ENCODE measurements at places on chromosomes 6 and 20.
A peak's percentile ranks its signal among the peaks of the same experiment; 100 is the strongest.

- no peak for DNase-seq
These were observed 210.4 kb downstream of the KCNQ5 start for GRCh38 chr6:72832271-72832670.

GRCh38 chr20:20989081-20989480 lies 117.1 kb downstream of the LINC00237 start:
- DNase-seq, result no peak

- DNase-seq, result no peak
These were observed 91.0 kb downstream of the EYA2 start for GRCh38 chr20:46985671-46986070.

- peak; percentile 75 for DNase-seq
These were observed 78.5 kb downstream of the CBFA2T2 start for GRCh38 chr20:33568378-33568777.

DNA sequence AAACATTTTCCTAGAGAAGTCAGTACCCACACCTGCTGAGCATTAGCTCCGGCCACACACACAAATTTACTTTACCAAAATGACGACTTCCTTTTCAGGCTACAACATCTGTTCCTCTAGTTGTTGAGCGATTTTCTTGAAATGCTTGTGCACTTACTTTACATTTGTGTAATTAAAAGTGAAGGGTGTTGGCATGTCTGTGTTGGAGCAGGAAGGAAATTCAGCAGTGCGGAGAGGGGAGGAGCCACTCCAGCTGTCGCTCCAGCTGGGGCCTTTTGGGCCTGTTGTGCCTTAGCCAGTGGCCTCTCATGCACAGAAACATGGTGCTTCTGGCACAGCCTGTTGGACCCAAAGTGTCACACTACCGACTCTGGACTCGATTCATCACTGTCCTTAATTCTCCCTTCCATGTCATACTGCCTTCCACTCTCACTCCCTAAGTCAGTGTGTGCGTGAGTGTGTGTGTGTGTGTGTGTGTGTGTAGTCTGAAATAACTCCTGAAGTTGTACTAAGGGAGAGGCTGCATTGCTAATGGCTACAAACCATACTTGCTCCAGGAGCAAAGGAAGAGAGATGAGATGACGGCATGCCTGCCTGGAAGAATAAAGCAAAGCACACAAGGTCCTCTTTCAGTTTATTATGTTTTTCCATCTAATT lies 191.8 kb upstream of the ARG1 start:
- no peak for DNase-seq

DNA sequence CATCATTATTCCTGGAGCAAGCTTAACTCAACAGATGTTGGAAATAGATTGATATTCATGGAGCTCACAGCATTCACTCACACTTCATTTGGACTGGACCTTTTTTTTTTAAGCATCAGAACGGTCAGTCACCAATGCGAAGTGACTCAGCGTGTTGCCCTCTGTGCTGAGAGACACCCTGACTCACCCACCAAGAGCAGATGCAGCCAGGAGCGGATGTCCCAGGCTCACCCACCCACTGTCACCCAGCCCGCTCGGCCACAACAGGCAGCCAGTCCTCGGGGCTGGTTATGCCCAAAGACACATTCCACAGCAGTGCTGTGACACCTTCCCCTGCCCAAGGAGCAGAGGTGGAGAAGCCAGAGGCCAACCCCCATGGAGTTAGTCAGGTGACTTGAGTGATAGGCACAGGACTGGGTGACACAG lies 15.7 kb downstream of the RNASET2 start:
- DNase-seq, result no peak

- no peak for DNase-seq
These were observed 7.7 kb downstream of the CSTF1 start for GRCh38 chr20:56400001-56400640.

GRCh38 chr6:52834481-52834880 lies 6.1 kb downstream of the GSTA5 start:
- DNase-seq, result no peak

GRCh38 chr6:1179571-1180459 lies 132.1 kb upstream of the FOXQ1 start:
- DNase-seq, result no peak

- no peak for DNase-seq
These were observed 47.1 kb upstream of the CD83 start for GRCh38 chr6:14070457-14070856.

DNA sequence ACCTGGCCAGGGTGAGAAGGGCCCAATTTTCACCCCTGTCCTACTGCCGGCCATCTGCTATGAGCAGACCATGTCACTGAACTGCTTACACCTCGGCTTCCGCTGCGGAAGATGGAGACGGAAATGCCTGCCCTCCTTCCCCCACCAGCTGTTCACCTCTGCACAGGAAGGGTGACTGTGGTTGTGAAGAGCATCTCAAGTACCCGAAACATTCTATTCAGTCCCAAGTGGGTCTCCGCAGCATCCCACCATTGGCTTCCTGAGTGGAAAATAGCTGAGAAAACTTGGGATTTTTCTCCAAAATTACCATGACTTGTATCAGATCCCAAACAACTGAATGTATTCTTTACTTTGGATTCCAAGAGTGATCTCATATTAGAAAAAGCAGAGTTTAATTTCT lies 16.1 kb downstream of the DOK5 start:
- no peak for DNase-seq

GRCh38 chr6:7630792-7631191 lies 40.8 kb downstream of the SNRNP48 start:
- no peak for DNase-seq

- DNase-seq, result no peak
These were observed 277.5 kb downstream of the PTPRK start for GRCh38 chr6:128242765-128243403.

- DNase-seq, result no peak
These were observed 43.4 kb downstream of the HLA-C start for GRCh38 chr6:31228476-31228875.

DNA sequence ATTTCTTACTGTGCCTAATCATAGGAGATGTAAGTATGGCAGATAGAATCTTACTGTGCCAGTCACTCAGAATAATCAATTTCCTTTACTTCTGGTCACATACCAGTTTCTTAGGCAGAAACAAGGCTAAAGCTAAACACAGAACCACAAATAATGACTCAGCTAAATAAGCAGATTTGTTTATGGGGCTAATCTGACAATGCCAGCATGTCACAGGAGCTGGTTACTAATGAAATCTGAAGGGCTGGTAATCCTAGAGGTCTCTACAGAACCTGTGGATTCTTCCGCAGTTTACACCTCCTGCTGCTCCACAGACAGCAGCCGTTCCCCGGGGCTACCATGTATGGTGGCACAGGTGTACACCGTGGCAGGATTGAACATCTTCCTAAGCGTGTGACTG lies 80.8 kb downstream of the LYRM4 start:
- DNase-seq, result no peak

- no peak for DNase-seq
These were observed 6.4 kb downstream of the CCND3 start for GRCh38 chr6:41935193-41935574.

- DNase-seq, result peak; percentile 29
These were observed 2.7 kb downstream of the BCAS1 start for GRCh38 chr20:54067606-54068174.

- no peak for DNase-seq
These were observed 17.6 kb downstream of the BHLHE23 start for GRCh38 chr20:62989201-62989601.

DNA sequence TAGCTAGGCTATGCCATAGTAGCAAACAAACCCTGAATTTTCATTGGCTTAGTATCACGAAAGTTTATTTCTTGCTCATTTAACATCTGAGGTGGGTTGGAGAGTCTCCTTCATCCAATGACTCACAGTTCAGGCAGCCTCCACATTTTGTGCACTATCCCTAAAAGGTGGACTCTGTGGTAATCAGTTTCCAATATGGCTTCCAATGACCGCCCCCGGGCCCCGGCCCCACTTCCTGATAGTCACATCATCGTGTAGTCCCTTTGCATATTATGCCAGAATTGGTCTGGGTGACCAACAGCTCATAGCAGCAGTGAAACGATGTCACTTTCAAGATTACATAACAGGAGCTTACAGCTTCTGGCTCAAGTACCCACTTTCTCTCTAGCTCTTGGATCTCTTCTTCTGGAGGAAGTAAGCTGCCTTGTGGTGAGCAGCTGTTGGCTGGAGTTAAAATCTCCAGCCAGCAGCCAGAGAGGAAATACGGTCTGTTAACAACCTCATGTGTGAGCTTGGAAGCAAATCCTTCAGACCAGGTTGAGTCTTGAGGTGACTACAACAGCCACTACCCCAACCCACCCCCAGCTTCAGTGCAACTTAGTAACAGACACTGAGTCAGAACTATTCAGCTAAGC lies 7.8 kb downstream of the HCRTR2 start:
- DNase-seq, result no peak

DNA sequence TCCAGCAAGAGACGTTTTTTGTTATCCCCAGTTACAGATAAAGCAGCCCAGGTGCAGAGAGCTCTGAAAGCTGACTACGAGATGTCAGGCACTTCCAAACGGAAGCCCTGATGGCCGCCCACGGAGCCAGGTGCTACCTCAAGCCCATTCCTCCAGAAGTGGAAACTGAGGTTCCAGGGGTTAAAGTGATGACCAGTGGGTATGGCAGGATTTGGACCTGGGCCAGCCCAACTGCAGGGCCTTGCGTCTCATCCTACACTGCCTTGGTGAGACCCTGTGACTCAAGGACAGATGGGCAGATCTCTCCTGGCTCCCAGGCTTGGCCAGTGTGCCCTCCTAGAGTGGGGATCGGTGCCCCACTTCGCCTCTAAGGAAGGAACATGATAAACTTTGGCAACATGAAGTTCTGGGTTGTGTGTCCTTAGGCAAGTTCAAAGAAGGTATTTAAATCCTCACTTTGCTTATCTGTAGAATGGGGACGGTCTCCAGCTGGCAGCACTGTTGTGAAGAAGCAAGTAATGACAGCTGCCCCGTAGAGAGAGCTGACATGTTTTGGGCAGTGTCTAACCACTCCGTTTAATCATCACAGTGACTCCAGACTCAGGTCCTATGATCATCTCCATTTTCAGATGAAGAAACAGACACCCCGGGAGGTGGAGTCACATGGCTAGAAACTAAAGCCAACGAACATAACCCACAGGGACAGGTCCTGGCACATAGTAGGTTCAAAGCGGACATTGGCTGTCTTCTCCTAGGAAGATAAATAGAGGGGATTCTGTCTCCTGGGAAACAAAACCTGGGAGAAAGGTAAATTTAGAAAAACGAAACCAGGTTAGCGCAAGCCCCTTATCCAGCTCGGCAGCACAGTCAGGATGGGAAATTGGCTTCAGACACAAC lies 34.4 kb upstream of the CDH22 start:
- DNase-seq, result no peak

- peak; percentile 84 for DNase-seq
These were observed 192.0 kb downstream of the PREX1 start for GRCh38 chr20:48635791-48636267.

GRCh38 chr20:58719971-58720371 lies 27.4 kb downstream of the NPEPL1 start:
- DNase-seq, result peak; percentile 43

GRCh38 chr6:107032051-107032450 lies 4.1 kb downstream of the MTRES1 start:
- DNase-seq, result no peak

GRCh38 chr20:13105864-13106457 lies 97.2 kb downstream of the SPTLC3 start:
- no peak for DNase-seq

DNA sequence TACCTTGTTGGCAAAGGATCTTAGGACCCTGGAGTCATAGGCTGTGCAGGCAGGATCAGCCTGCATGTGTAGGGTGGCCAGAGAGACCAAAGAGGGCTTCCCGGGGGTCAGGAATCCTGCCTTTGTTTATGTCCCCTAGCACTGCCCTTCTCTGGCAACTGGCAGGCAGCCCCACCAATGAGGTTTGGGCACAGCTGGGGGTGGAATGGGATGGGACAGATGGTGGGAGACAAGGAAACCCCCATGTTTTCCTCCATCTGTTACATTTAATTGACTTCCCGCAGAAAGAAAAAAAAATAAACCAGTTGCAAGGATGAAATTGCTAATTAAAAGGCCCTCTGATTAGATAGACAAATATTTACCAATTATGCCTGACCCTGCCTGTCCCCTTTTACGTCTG lies 27.6 kb downstream of the CD40 start:
- no peak for DNase-seq

DNA sequence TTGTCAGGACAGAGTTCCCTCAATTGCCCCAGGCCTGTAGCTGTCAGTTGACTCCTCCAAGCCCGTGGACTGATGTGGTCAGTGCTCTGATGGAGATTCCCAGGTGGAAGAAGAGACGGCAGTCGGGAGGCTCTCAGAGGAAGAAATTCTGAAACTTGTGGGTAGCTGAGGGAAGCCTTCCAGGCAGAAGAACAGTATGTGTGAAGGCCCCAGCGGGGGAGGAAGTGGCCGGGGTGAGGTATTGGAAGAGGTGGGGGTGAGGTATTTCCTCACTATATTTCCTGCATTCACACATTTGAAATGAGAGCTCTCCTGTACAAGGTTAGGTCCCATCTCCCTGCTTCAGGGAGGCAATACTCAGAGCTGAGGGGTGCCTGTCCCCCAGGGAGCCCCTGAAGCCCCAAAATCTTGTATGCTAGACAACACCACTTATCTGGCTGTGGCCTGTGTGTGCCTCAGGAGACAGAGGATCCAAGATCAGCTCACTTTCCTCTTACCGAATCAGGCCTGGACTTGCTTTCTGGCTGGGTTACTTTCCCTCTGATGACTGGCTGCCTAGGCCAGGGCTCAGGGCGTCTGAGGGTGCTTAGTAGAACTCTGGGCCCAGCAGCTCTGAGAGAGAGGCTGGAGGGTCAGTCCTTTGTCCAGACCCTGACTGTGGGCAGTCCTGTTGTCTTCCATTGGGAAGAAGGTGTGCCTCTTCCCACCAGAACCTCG lies 49.3 kb upstream of the MYL9 start:
- DNase-seq, result no peak

DNA sequence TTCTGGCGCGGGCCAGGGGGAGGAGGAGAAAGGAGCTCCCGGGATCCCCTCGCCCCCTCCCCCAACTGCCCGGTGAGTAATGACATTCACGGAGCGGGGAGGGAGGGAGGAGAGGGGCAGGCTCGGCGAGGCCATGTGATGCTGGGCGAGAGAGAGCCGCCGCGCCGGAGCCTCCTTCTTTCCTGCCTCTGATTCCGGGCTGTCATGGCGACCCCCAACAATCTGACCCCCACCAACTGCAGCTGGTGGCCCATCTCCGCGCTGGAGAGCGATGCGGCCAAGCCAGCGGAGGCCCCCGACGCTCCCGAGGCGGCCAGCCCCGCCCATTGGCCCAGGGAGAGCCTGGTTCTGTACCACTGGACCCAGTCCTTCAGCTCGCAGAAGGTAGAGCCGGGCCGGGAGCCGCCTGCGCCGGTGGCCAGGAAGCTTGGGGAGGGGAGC lies at the start of gene GDAP1L1:
Gene GDAP1L1 (plus strand): TSS at position 178 of the 441 bp plus-strand sequence. CDS start 27 bp downstream, at position 205.
- peak; percentile 80 for DNase-seq

- no peak for DNase-seq
These were observed 61.3 kb upstream of the ATXN1 start for GRCh38 chr6:16822529-16822928.

- no peak for DNase-seq
These were observed 125.1 kb downstream of the SNX5 start for GRCh38 chr20:17843246-17844132.

DNA sequence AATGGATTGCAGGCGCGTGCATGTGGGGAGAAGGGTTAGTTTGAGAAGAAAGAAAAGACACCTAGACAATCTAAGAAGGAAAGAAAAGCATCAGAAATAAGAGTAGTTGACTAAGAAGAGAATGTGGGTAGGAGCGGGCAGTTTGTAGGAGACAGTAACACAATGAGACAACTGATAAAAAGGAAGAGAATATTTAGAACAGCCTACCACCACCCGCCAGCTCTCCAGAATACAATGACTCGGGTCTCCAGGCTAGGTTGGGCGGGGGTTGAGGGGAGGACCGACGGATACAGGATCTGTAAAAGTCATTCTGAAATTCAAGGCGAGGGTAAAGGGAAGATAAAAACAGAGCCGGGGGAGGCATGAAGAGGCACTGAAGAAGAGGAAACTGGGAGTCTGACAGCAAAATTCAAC lies 712 bp downstream of the ABHD16A start:
- no peak for DNase-seq
